Stimulated activated CD4-positive, alpha-beta T cell treated with anti-CD3 and anti-CD28 coated beads, Interleukin-1b, Interleukin-23, amount 100 ng/mL, for 1 hour (primary cell): ENCODE measurements at places on chromosomes 6 and 20.

- DNase-seq, result no peak
These were observed at the start of gene NKAIN4 for GRCh38 chr20:63254232-63254605. Gene NKAIN4 (minus strand): TSS chr20:63254463. CDS start chr20:63254450, 13 bp downstream.

DNA sequence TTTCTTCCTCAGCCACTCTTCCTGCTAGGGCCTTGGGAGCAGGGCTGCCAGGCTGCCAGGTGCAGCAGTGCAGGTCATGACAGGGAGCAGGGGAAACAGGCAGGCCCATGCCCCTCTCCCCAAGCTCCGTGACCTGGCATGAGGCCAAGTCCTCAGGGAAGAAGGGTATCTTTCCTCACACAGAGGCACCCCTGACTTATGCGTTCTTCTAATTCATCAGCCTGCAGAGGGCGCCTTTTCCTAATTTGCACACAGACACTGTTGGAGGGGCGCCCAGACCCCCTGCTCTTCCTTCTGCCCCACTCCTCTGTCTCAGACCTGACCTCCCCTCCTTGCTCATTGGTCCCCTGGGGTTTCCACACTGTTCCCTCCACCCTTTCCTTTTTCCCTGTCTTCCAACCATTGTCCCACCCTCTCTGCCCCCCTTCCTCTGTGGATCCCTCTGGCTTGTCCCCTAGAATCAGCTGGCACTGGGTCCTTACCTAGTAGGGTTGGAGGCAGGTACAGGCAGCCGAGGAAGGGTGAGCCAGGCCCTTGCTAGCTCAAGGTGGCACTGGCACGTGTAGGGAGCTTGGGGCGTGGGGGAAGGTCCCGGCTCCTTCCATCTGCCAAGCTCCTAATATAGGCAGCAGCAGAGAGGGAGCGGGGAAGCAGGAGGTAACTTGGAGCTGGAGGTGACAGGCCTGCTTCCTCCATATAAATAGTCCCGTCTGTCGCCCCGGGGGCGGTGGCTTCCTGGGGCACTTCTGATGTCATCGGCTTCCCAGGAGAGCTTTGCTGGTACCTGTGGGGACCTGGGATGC lies 154.9 kb upstream of the MLN start:
- DNase-seq, result no peak

GRCh38 chr6:104601131-104601651 lies 258.5 kb downstream of the HACE1 start:
- DNase-seq, result no peak

DNA sequence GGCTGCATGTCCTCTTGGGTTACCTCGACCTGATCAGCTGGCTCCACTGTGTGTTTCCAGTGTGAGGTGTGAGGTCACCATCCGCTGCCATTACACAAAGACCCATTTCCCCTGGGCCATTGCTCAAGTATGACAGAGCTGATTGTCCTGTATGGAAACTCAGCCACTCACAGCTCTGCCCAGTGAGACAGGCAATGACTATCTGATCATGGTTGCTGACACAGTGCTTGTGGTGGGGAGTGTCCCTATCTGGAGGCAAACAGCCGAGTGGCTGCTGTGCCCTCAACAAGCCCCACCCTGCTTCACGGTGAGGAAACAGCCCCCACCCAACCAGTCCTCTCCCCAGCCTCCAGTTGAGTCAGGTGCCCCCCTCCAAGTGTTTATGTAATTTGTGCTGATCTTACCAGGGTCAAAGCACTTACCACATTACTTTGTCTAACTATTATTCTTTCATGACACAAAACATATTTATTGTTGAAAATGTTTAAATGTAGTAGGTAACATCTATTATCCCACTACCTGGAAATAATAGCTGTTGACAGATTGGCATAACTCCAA lies 11.7 kb upstream of the MAPK13 start:
- DNase-seq, result no peak

DNA sequence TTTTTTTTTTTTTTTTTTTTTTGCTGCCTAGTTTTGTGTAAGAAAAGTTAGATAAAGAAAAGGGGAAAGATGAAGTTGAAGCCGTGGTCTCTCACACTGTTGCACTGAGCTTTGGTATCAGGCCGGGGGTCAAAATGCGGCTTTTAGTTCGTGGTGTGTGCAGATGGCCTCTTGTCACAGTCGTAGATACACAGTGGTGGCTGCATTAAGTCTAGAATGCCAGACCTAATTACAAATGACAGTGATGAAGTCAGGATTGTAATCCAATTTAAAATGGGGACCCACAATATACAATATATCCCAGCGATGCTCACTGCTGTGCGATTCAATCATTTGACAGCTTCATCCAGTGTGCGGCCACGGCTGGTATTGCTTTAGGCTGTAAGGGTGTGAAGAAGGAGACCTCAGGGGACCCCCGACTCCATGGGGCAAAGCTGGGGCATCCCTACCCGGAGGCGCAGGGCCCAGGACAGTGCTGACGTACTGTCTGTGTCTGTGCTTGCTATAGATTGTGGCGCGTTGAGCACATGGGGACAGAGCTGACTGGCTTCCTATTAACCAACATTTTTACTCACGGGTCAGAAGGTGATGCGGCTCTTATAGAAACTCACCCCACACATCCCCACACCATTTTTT lies 210.0 kb upstream of the SOX4 start:
- no peak for DNase-seq
